Right atrium auricular region (tissue), 2 donors: ENCODE measurements at places on chromosomes 7 and 10.

DNA sequence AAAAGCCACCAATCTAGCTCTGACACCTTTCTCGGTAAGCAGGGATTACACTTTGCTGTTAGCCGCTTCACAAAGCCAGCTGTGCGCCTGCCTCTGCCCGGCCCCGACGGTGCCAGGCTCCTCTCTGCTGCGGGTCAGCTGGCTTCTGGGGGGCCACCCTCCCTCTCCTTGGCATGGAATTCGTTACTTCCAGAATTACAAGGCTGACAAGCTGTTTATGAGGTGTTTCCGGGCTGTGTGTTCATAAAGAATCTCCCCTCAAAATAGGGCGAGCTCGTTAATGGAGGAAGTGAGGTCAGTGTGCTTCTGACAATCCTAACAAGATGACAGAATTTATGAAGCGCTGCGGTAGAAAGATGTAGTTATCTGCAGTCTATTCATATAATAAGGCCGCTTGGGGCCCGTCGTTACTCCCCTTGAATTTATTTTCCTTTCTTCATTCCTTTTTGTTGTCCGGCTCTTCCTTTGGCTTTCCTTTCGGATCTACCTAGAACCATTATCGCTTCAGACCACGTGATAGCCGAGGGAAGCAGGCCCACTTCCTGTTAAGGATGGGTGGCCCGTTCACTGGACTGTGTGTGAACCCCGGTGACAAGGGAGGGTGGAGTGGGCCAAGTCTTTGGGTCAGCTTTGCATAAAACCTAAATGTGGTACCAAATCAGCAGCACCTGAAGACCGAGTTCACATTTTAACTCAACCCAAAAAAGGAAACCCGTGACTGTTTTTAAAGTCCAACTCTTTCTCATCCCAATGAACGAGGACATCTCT is 273.0 kb upstream of the YAE1 start:
- no peaks in the 10 kb centered on the region for H3K36me3 ChIP-seq
- no peaks in the 10 kb centered on the region for H3K4me1 ChIP-seq
- no peak for DNase-seq

DNA sequence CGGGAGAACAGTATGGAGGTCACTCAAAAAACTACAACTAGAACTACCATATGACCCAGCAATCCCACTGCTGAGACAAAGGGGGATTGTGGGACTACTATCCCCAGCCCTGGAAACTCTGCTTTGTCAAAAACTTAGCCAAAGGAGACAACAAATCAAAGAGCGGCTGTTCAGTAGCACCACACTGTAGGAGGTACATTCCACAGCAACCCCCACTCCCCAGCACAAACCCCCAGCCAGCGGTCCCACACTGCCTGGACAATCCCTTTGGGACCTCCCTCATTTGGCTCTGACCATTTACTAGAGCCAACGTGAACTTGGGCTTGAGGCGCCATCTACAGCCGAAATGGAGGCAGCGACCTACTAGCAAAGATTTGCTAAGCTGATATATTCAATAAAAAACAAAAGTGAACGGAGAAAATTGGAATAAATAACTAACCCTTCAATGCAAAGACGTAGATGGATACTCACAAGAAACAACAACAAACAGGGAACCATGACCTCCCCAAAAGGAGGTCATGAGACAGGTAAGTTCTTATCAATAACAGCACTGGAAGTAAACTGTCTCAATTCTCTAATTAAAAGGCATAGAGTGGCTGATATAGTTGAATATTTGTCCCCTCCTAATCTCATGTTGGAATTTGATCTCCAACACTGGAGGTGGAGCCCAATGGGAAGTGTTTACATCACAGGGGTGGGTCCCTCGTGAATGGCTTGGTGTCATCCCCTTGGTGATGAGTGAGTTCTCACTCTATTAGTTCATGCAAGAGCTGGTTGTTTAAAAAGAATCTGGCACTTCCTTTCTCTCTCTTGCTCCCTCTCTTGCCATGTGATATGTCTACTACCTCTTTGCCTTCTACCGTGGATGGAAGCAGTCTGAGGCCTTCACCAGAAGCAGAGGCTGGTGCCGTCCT is 119.0 kb upstream of the KCNMA1 start:
- no peak overlapping the region for H3K4me3 ChIP-seq
- H3K4me1 ChIP-seq: peaks cover 4% of the 10 kb centered on the region
- no peak for DNase-seq
- no peaks in the 10 kb centered on the region for H3K36me3 ChIP-seq

DNA sequence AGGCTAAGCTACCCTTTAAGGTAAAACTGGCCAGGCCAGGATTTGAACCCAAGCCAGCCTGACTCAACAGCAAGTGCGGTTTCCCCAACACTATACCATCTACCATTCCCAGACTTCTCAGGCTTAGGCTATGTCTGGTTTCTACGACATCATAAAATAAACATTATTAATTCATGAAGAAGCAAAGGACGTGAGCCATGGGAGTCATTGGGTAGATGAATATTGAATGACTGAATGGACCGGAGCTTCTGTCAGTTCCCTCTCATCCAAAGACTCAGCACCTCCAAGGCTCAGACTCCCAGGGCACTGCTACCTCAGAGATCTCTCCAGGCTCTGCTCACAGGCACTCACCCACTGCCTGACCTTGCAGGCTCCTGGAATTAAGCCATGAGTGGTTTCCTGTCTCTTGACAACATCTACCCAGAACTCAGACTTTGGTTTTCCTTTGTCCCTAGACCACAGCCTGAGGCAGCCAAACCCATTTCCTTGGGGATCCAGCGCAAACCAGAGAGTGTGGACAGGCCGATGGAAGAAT is 64.6 kb upstream of the STEAP1B start:
- H3K4me1 ChIP-seq: peaks cover 2% of the 10 kb centered on the region
- no peak overlapping the region for H3K4me3 ChIP-seq
- H3K27ac ChIP-seq: peak overlapping the region; percentile 36
- peak; percentile 64 for DNase-seq
- H3K36me3 ChIP-seq: no peaks in the 10 kb centered on the region

GRCh38 chr7:116577320-116577871 is 52.6 kb downstream of the CAV1 start:
- no peaks in the 10 kb centered on the region for H3K27me3 ChIP-seq
- peak overlapping the region; percentile 64 for H3K27ac ChIP-seq
- peaks cover 44% of the 10 kb centered on the region for H3K4me1 ChIP-seq

- H3K36me3 ChIP-seq: no peaks in the 10 kb centered on the region
- H3K4me3 ChIP-seq: no peak overlapping the region
- no peaks in the 10 kb centered on the region for H3K27me3 ChIP-seq
- DNase-seq: no peak
- H3K27ac ChIP-seq: no peak overlapping the region
These were observed 9.6 kb downstream of the SYPL1 start for GRCh38 chr7:106102387-106102966.

DNA sequence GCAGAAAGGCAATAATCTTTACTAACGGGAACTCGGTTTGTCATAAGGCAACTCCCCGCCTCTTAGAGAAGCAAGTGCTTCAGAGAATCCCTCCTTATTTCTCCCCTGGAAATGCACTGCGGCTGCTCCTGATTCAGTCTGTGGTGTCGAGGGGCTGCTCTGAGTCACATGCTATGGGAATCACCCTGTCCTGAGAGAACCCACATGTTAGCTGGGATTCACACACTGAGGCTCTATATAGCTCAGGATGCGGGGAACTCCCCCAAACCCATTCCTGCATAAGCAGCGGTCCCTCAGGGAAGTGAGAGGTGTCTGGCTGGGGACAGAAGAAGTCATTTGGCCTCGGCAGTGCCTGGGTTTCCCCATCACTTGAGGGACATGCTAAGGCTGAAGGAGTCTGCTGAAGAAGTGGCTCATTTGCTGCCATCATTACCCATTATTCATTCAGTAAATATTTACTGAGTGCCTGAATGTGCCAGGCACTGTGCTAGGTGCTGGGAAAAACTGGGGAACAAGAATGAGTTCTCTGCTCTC is 87.5 kb downstream of the ATXN7L1 start:
- DNase-seq: no peak
- no peak overlapping the region for H3K4me3 ChIP-seq
- no peaks in the 10 kb centered on the region for H3K27me3 ChIP-seq
- no peaks in the 10 kb centered on the region for H3K36me3 ChIP-seq

DNA sequence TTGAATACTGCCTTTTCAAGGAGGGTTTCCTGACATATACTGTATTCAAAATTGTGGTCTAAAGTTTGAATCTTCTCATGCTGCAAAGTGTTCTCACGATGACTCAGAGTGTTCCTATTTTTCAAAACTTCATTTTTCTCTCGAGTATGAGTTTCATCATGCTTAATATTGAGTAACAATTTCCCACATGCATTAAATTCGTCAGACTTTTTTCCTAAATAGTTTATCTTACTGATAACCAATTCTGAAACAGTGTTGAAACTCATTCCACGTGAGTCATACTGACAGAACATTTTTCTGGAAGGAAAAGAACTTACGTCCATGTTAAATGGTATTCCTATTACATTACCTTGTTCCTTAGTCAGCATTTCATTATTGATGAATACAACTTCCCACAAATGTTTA is 44.1 kb downstream of the ZNF33B start:
- H3K27me3 ChIP-seq: no peaks in the 10 kb centered on the region
- no peak overlapping the region for H3K27ac ChIP-seq
- H3K36me3 ChIP-seq: peaks cover 28% of the 10 kb centered on the region

DNA sequence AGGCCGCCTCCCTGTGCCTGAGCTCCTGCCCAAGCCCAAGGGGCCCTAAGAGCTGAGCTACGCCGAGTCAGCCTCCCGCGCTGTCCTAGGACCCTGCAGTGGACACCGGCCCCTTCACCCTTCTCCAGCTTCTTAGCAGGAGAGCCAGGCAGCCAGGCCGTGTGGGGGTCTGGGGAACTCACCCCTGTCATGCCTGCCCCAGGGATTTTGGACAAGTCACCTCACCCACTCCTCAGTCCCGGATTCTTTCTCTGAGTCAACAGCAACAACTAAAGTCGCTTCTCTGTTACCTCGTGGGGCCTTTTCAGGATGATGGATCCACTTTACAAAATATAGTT is 79.3 kb downstream of the MKI67 start:
- no peak for DNase-seq
- peaks cover 52% of the 10 kb centered on the region for H3K4me1 ChIP-seq
- no peak overlapping the region for H3K4me3 ChIP-seq
- peaks cover 7% of the 10 kb centered on the region for H3K36me3 ChIP-seq

DNA sequence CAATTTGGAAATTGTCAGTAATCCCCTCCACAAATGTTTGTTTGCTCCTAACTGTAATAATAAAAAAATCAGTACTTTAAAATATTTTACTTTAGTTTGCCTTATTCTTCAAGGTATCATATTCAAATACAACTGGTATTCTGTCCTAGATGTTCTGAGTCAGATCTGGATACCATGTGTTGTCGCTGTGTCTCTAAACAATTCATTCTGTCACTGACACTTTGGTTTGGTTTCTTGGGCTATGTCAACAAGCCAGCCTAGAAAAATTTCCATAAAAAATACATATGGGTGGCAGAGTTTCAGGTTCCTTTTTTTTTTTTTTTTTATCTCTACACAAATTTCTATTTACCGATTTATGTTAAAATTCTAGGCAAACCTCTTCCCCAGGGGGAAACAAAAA is 33.2 kb upstream of the SEMA3D start:
- H3K4me1 ChIP-seq: no peaks in the 10 kb centered on the region
- H3K36me3 ChIP-seq: no peaks in the 10 kb centered on the region
- no peak overlapping the region for H3K27ac ChIP-seq
- no peaks in the 10 kb centered on the region for H3K27me3 ChIP-seq
- no peak overlapping the region for H3K4me3 ChIP-seq

DNA sequence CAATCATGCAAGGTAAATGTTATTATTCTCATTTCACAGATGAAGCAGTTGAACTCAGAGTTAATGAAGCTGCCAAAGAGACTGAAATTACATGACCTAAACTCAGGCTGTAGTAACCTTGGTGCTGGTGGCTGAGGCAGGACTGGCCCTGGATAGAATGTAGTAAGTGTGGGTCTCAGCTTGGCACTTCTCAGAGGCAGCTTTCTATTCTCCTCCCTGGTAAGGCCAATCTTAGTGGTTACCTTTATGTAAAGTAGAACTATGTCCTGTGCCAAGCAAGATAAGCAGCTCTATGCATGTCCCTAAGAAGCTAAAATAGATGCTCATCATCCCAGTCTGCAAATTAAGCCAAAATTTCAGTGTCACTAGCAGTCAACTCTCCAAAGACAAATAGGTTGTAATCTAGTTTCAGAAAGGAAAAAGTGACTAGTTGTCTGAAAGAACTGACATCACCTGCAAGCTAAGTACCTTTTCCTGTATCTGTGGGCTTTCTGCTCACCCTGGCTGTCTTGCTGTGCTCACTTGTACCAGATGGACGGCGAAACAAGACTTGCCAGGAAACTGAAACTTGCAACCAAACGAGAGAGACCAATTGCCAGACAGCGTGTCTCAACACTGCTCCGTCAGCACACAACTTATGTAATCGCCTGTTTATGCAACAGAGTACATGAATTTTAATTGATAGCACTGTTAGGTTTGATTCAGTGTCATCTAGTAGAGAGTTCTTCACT is 43.7 kb downstream of the CH25H start:
- DNase-seq: peak; percentile 62
- no peaks in the 10 kb centered on the region for H3K4me1 ChIP-seq
- no peaks in the 10 kb centered on the region for H3K36me3 ChIP-seq
- no peak overlapping the region for H3K27ac ChIP-seq

- no peak overlapping the region for H3K27ac ChIP-seq
- H3K36me3 ChIP-seq: no peaks in the 10 kb centered on the region
- no peak overlapping the region for H3K4me3 ChIP-seq
- H3K27me3 ChIP-seq: no peaks in the 10 kb centered on the region
These were observed 116.7 kb upstream of the IMMP2L start for GRCh38 chr7:111678986-111679385.

DNA sequence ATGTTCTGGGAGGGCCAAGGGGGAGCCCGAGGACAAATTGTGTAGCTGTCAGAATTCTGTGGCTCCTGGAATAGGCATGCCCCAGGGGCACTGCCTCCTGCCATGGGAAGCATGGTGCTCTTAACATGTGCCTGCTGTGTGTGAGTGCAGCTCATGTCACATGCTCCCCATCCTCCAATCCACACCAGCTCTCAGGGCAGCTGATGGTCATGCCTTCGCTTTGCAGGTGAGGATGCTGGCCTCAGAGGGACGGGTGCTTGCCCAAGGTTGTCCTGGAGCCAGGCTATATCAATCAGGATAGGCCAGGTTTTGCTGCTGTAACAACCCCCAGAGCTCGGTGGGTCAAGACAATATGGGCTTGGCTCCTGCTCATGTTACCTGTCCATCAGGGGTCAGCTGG is 303.4 kb downstream of the RPS24 start:
- no peak overlapping the region for H3K27ac ChIP-seq
- no peak overlapping the region for H3K4me3 ChIP-seq
- H3K27me3 ChIP-seq: no peaks in the 10 kb centered on the region
- peak; percentile 44 for DNase-seq

- no peaks in the 10 kb centered on the region for H3K4me1 ChIP-seq
- H3K27me3 ChIP-seq: no peaks in the 10 kb centered on the region
These were observed 34.4 kb upstream of the ETV1 start for GRCh38 chr7:14023838-14024237.
